ENCODE measurements at places on chromosomes 1 and 21.

- no peak for DNase-seq
Measured at GRCh38 chr1:65564493-65564892, 144.0 kb downstream of the LEPR start.

DNA sequence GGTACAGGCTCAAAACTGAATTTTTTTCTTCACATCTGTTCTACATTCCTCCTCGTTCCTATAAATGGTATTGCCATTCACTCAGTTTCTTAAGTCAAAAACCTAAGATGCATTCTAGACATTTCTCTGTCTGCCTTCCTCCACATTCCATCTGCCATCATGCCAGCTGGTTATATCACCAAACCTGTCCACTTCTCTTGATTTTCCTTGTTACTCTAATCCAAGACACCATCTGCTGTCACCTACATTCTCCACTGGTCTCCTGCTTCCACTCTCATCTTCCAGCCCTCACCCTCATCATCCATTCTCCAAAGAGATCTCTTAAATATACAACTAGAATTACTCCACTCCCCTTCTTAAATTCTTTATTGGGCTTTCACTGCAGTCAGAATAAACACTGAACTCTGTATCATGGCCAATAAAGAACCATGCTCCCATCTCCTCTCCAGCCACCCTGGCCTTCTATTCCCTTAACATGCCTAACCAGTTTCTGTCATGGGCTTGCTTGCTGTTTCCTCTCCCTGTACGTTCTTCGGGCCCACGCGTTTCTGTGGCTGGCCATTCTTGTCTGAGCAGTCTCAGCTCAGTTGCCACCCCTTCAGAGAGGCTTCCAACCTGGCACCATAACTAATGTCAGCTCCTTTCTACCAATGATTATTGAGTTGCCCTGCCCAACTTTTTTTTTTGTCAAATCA is 278.3 kb downstream of the ST6GALNAC3 start:
- DNase-seq: no peak

GRCh38 chr1:23558872-23559135 is 497 bp downstream of the ID3 start:
- no peak for DNase-seq

DNA sequence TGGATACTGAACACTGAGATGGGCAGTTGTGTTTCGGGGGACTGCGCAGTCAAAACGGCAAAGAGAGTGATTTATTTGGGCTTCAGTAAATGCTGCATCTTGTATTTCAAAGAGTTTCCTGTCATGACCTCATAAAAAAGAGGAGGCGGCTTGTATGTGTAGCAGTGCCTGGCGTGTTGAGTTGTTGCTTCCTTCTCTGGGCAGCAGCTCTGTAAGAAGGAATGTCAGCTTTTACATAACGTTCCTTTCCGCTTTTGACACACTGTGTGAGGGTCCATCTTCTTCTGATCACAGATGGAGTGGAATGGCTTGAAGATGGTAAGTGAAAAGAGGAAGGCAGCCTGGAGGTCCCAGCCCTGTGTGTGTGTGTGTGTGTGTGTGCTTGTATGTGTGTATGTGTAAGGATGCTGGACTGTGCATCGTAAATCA is 941 bp downstream of the ELAVL4 start:
- DNase-seq: peak; percentile 55

- DNase-seq: no peak
Measured at GRCh38 chr1:227374846-227375245, 56.6 kb upstream of the CDC42BPA start.

DNA sequence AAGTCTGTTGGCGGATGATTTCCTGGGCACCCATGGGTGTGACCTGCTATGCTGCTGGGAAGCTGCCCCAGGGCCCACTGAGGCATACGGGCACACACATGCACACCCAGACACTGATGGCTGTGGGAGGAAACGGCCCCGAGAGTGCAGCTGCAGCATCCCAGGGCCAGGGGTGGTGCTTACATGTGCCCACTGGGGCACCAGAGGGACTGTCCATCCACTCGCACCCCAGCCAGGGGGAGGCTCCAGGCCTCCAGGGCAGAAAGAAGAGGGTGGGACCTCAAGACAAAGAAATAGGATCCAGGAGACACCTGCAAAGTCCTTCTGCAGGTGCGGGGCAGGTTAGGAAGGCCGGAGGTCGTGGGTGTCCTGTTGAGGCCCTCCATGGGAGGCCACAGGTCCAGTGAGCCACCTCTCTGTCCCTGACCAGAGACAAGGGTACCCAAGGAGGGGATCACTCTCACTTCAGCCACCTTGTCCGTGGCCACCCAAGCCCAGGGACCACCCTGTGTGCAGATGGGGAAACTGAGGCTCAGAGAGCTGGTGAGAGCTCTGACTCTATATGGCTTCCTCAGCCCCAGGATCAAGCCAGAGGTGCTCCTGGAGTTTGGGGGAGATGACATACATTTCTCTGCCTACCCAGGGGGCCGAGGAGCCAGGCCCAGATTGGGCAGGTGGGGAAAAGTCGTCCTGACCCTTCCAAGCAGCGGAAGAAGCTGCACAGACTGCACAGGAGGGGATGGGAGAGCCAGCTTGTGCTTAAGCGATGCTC is 57.1 kb downstream of the WNT9A start:
- DNase-seq: no peak

GRCh38 chr1:151311589-151312331 is 15.5 kb downstream of the PI4KB start:
- DNase-seq: peak; percentile 97

GRCh38 chr21:22575165-22575584 is 1577.0 kb downstream of the NCAM2 start:
- DNase-seq: peak; percentile 52

GRCh38 chr1:58989845-58990244 is 206.0 kb upstream of the JUN start:
- DNase-seq: no peak
